ENCODE measurements at places on chromosomes 3 and 15. TPM values are rescaled to one million over a fixed set of nuclear protein-coding genes. Genes with fewer than 3 reads are reported as not detected.
A peak's percentile ranks its signal among the peaks of the same experiment; 100 is the strongest.

GRCh38 chr3:184272269-184272668 lies 3.6 kb upstream of the ECE2 start:
- H3K36me3 ChIP-seq = no peaks in the 10 kb centered on the region
- no peaks in the 10 kb centered on the region for H3K4me1 ChIP-seq
- no peak overlapping the region for H3K4me3 ChIP-seq
- H3K27me3 ChIP-seq = peaks cover 50% of the 10 kb centered on the region

DNA sequence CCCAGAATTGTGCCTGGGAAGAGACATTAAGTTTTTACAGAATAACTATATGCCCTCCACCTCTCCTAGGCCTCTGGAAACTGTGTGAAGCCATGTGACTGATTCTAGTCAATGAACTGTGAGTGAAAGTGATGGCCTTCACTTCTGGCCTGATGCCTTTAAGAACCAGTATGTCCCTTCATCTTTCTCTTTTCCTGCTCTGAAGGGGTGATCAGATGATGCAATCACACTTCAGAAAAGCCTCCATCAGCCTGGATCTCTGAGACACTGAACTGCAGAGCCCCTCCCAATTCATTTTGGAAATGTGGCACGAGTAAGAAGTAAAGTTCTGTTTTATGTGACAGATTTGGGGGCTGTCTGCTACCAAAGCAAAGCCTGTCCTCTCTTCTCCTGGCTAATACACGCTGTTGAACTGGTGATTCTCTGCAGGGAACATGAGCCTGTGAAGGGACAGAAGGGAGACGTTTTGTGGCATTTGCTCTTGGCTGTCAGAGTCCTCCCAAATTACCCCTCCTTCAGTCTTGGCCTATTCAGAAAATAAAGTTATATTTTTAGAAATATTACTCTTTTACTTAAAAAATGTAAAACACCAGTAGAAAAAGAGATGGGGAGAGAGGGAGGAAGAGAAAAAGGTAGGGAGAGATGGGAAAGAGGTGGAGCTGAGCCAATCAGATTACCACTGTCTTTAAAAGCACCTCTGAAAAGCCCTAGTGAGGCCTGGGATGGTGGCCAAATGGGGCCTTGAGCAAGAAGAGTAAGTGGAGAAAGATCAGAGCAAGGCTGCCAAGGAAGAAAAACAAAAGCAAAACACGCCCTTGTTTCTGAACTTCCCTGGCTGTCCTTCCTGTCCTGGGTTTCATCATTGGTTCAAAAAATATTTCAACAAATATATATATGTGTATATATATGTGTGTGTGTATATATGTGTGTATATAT lies 40.9 kb upstream of the RYK start:
- peak; percentile 72 for DNase-seq
- H3K27me3 ChIP-seq = no peaks in the 10 kb centered on the region
- H3K36me3 ChIP-seq = no peaks in the 10 kb centered on the region
- H3K4me3 ChIP-seq = no peak overlapping the region
- H3K27ac ChIP-seq = peak overlapping the region; percentile 25

DNA sequence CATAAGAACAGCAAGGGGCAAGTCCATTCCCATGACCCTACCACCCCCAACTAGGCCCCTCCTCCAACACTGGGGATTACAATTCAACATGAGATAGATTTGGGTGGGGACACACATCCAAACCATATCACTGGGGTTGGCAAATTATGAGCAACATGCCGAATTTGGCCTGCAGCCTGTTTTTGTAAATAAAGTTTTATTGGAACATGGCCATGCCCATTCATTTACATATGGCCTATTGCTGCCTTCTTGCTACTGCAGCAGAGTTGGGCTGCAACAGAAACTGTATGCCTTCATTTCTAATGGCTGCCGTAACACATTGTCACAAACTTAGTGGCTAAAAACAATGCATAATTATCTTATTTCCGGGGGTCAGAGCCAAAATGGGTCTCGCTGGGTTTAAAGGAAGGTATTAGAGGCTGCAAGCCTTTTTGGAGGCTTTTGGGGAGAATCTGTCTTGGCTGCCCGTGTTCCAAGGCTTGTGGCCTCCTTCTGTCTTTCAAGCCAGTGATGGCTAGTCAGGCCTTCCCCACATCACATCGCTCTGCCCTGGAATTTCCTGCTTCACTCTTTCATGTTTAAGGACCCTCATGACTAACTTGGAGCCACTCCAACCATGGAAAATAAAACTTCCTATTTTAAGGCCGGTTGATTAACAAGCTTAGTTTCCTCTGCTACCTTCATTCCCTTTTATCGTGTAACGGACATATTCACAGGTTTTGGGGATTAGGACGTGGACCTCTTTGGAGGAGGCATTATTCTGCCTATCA lies 428.5 kb upstream of the PROK2 start:
- no peaks in the 10 kb centered on the region for H3K36me3 ChIP-seq
- DNase-seq = no peak
- no peak overlapping the region for H3K27ac ChIP-seq
- no peaks in the 10 kb centered on the region for H3K4me1 ChIP-seq
- no peak overlapping the region for H3K4me3 ChIP-seq

The CXCR6 gene
- total RNA-seq = 4.3 TPM

The SCAP gene
- 61.3 TPM for total RNA-seq

- peaks cover 72% of the 10 kb centered on the region for H3K4me1 ChIP-seq
- H3K27ac ChIP-seq = peak overlapping the region; percentile 74
- no peak for DNase-seq
- no peaks in the 10 kb centered on the region for H3K27me3 ChIP-seq
- H3K36me3 ChIP-seq = no peaks in the 10 kb centered on the region
Measured at GRCh38 chr3:134336587-134336986, 37.7 kb downstream of the AMOTL2 start.

- no peak overlapping the region for H3K27ac ChIP-seq
- no peaks in the 10 kb centered on the region for H3K36me3 ChIP-seq
- DNase-seq = no peak
- H3K27me3 ChIP-seq = no peaks in the 10 kb centered on the region
- no peaks in the 10 kb centered on the region for H3K4me1 ChIP-seq
- no peak overlapping the region for H3K4me3 ChIP-seq
Measured at GRCh38 chr3:101262393-101263240, 57.8 kb downstream of the IMPG2 start.

DNA sequence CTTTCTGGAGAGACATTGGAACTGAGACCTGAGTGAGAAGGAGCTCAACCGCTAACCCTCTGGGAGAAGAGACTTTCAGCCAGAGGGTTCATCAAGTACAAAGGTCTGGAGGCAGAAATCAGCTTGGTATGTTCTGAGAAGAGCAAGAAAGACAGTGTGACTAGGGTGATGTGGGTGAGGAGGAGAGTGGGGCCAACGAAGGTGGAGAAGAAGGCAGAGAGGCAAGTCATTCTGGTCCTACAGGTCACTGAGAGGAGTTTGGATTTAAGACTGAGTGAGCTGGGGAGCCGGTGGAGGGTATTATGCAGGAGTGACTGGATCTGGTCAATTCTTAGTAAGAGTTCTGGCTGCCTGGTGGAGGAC lies 12.2 kb downstream of the XIRP1 start:
- peak overlapping the region; percentile 81 for H3K27ac ChIP-seq
- no peak for DNase-seq
- H3K4me1 ChIP-seq = peaks cover 49% of the 10 kb centered on the region
- H3K4me3 ChIP-seq = peak overlapping the region; percentile 42
- no peaks in the 10 kb centered on the region for H3K36me3 ChIP-seq
- no peaks in the 10 kb centered on the region for H3K27me3 ChIP-seq

All from lower lobe of right lung (tissue), 2 donors.